ENCODE measurements at places on chromosomes 1 and 21. TPM values are rescaled to one million over a fixed set of nuclear protein-coding genes. Genes with fewer than 3 reads are reported as not detected.

The USH2A gene
- 0.31 TPM for polyA plus RNA-seq

The DMBX1 gene
- 0.06 TPM for polyA plus RNA-seq

The OR2L8 gene
- not detected for polyA plus RNA-seq

GRCh38 chr1:90434460-90434859 is 282.6 kb downstream of the BARHL2 start:
- DNase-seq = no peak

GRCh38 chr1:51301152-51301843 is 29.1 kb downstream of the TTC39A start:
- no peak for DNase-seq

DNA sequence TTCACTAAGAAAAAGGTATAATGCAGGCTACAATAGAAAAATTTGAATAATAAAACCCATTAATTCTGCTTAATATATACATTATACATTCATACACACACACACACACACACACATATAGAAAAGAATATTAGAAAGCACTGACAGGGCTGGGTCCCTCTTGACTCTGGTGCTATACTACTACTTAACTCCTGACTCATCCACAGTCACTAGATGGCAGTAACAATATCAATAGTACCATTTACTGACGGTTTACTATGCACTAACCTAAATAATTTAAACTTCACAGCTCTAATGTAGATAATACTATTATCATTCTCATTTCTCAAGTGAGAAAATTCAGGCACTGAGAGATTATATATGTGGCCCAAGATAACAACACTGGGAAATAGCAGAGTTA is 87.5 kb downstream of the COP1 start:
- no peak for DNase-seq

The TRIM67 gene
- 0.11 TPM for polyA plus RNA-seq

GRCh38 chr1:227317011-227317451 is 1.3 kb downstream of the CDC42BPA start:
- no peak for DNase-seq

GRCh38 chr1:93446837-93447451 is 974 bp upstream of the FNBP1L start:
- no peak for DNase-seq

DNA sequence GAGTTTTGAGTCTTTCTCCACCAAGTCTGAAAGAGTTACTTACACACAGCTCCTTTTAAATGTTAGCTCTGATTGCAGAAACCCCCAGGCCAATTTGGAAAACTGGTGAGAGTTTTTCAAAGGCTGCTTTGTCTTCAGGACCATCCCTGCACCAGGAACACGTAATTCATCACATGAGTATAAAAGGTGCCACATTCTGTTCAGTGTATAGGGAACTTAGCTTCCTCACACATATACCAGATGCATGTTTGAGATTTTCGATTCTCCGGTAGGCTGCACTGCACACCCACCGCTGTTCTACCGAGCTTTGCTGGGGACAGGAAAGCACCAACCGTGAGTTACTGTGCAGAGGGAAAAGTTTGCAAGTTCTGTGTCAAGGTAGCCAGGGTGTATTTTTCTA is 28.3 kb upstream of the KCNK2 start:
- DNase-seq = no peak

The KRTAP10-6 gene
- not detected for polyA plus RNA-seq

- DNase-seq = no peak
Measured at GRCh38 chr21:35470522-35470921, 421.4 kb upstream of the RUNX1 start.

DNA sequence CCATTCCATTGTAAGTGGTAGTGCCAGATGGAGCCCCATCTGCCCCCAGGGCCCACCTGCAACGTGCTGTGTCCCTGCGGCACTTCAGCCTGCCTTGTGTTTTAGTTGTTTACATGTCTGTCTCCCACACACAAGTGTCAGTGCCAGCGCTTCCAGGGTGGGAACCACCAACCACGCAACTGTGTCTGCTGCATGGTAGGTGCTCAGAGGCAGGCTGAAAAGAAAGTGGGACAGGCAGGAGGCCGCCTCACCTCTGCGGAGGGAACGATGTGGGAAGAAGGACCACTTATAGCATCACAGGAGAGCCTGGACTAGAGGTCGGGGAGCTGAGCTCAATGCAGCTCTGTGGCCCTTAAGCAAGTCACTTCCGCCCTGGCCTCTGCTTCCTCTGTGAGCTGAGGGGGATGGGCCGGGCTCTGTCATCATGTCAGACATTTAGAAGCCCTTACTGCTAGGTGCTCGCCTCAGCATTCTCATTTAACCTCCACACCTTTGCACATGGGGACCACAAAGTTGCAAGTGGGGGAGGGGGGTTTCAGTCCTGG is 17.9 kb downstream of the SLC9A1 start:
- DNase-seq = no peak

DNA sequence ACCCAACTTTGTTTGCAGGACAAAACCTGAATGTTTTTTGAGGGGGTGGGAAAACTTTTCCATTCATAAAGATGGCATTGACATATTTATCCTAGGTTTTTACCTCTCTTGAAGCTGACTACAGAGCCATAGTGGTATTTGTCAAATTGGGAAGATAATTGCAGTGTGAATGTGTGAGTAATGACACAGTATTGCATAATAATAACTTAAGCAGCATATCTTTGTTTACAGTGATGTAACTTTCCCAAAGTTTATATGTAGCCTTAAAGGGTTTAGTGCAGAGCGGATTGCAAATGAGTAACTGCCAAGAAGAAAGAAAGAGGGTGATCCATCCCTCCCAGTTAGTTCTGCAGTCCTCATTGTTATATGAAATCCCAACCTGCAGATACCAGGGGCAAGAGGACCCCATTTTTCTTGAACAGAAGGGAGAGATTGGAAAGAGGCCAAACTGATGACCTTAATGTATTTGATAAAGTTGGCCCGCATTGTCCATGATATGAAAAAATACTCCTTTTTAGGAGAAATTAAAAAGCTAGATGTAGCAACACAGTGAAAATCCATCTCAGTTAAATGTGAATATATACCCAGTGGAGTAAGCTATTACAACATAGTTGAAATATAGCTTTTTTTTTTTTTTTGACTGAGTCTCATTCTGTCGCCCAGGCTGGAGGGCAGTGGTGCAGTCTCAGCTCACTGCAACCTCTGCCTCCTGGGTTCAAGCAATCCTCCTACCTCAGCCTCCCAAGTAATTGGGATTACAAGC is 23.7 kb upstream of the NFIA start:
- DNase-seq = no peak

DNA sequence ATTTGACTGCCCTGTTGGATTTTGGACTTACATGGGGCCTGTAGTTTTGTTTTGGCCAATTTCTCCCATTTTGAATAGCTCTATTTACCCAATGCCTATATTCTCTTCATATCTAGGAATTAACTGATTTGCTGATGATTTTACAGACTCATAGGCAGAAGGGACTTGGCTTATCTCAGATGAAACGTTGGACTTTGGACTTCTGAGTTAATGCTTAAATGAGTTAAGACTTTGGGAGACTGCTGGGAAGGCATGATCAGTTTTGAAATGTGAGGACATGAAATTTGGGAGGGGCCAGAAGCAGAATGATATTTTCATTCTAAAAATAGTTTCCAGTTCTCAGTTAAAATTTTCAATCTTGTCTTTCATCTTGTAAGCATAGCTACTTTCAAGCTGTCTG is 222.3 kb downstream of the COP1 start:
- DNase-seq = no peak

The HPDL gene
- 4.2 TPM for polyA plus RNA-seq

GRCh38 chr1:204207136-204207616 is 6.6 kb downstream of the GOLT1A start:
- DNase-seq = no peak

GRCh38 chr1:52558941-52559340 is 6.0 kb upstream of the TUT4 start:
- no peak for DNase-seq

The ASTN1 gene
- 2.0 TPM for polyA plus RNA-seq

The ZBTB40 gene
- polyA plus RNA-seq = 17.2 TPM

The C1QB gene
- polyA plus RNA-seq = 10.9 TPM

GRCh38 chr1:179753061-179753460 is 10.0 kb downstream of the FAM163A start:
- DNase-seq = no peak

- DNase-seq = no peak
Measured at GRCh38 chr1:171736196-171736595, 5.7 kb downstream of the VAMP4 start.

The SLC27A3 gene
- polyA plus RNA-seq = 44.8 TPM

The GBP7 gene
- 0.17 TPM for polyA plus RNA-seq

- no peak for DNase-seq
Measured at GRCh38 chr1:77467021-77467595, 185.3 kb downstream of the AK5 start.

GRCh38 chr21:44738621-44739020 is 27.2 kb upstream of the TSPEAR start:
- no peak for DNase-seq

DNA sequence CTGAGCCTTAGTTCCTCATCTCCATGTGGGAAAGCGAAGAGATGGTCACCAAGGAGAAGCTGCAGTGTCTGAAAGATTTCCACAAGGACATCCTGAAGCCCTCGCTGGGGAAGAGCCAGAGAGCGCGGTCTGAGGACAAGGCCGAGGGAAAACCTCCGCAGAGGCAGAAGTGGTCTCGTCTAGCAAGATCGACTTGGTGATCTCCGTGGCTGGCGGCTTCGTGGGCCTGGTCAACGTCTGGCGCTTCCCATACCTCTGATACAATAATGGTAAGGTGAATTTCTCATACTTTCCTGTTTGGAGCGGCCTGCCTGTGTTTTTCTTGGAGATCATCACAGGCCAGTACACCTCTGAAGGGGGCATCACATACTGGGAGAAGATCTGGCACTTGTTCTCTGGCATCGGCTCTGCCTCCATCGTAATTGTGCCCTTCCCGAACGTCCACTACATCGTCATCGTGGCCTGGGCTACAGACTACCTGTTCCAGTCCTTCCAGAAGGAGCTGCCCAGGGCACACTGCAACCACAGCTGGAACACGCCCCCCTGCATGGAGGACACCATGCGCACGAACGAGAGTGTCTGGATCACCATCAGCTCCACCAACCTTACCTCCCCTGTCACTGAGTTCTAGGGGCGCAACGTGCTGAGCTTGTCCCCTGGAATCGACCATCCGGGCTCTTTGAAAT is 841.1 kb upstream of the TMPRSS15 start:
- no peak for DNase-seq

DNA sequence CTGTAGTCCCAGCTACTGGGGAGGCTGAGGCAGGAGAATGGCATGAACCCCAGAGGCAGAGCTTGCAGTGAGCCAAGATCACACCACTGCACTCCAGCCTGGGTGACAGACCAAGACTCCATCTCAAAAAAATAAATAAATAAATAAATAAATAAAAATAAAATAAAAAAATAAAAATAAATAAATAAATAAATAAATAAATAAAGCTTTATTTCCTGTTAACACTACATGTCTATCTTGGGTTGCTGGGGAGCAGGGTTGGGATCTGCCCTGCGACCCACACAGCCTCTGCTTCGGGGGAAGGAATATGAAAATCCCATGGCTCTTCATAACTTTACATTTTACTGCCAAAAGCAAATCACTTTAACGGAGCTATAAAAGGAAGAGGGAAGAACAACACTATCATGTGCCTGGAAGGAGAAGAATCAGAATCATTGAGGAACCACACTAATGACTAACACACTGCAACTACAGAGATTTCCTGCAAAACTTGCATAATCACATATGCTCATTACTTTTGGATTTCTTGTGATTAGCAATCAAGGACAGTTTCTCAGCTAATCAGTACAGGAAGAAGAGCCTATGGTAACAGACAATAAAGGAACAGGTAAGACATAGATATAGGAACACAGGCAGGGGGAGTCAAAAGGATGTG is 72.8 kb upstream of the CD55 start:
- DNase-seq = no peak

The KDF1 gene
- polyA plus RNA-seq = 9.2 TPM

The SHISA4 gene
- 15.9 TPM for polyA plus RNA-seq

- DNase-seq = no peak
Measured at GRCh38 chr1:25486602-25487001, 55.9 kb downstream of the MACO1 start.

- no peak for DNase-seq
Measured at GRCh38 chr1:206926286-206926685, 4.5 kb upstream of the FCMR start.

- no peak for DNase-seq
Measured at GRCh38 chr1:12439073-12439472, 178.9 kb downstream of the DHRS3 start.

DNA sequence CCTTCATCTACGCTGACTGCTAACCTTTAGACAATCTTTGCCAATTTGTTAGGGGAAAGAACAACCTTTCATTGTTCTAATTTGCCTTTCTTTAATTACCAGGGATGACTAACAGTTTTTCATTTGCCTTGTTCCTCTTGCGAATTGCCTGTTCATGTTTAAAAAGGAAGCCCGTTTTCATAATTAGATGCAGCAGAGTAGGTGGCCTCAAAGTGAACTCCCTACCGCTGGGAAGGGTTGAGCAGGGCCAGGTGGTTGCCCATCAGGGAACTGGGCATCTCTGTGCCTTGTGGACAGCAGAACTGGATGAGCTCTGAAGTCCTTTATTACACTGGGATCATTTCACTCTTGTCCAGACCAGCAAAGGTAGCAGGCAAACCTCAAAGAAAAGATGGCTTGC is 59.0 kb downstream of the HIVEP3 start:
- DNase-seq = no peak

DNA sequence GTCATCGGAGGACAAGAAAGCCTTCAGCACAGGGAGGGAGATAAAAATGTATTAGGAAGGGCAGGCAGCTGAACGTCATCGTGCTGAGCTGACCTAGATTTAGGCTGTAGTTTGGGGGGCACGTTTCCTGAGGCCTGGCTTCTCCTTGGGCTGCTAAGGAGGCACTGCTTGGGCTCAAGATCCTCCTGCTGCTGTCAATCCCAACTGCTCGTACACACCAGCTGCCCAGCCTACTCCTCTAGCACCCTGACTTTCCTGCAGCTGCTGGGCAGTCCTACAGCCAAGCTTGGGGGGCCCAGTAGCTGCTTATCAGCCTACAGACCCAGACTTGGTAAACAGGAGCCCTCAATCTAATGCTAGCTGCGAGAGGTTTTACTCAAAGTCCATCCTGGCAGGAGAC is 6.2 kb downstream of the TMEM35B start:
- DNase-seq = no peak

DNA sequence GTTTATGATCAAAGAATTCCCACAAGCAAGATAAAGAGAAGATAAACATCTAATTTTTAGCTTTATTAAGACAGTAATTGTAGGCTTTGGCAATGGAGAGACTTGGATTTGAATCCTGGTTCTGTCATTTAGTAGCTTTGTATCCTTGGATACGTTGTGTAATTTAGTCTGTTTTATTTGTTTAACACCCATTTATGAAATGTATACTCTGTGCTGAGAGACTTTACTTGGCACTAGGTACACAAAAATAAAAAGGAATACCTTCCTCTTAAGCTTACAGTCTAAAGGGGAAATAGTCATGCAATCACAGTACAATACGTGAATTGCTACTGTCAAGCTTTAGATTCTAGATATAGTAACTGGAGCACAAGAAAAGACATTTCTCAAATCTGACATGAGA is 23.8 kb downstream of the ZMPSTE24 start:
- no peak for DNase-seq

GRCh38 chr1:147216124-147216523 is 9.0 kb downstream of the FMO5 start:
- DNase-seq = no peak

The GPR37L1 gene
- polyA plus RNA-seq = 0.04 TPM
